ENCODE measurements at places on chromosomes 6 and 20. TPM values are rescaled to one million over a fixed set of nuclear protein-coding genes. Genes with fewer than 3 reads are reported as not detected.

DNA sequence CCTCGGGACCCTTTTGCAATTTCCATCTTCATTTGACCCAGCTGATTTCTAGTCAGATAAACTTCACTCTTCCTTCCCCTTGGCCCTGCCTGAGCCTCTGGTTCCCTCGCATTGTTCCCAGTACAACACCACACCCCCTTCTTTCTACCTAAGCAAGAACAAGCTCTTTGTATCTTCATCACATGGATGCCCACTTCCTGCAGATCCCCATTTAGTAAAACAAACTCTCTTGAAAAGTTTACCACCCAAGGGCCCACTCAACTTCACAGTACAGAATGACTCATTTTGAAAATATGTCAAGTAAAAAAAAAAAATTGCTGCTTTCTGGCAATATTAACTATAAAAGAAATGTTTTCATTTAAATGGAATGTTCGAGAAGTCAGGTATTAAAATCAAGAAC is 5.2 kb downstream of the FAXC start:
- DNase-seq, result no peak

Gene MCHR2
- not detected for total RNA-seq

Gene FILIP1
- 6.5 TPM for total RNA-seq

- DNase-seq, result no peak
These were observed 22.5 kb upstream of the QKI start for GRCh38 chr6:163391985-163392384.

DNA sequence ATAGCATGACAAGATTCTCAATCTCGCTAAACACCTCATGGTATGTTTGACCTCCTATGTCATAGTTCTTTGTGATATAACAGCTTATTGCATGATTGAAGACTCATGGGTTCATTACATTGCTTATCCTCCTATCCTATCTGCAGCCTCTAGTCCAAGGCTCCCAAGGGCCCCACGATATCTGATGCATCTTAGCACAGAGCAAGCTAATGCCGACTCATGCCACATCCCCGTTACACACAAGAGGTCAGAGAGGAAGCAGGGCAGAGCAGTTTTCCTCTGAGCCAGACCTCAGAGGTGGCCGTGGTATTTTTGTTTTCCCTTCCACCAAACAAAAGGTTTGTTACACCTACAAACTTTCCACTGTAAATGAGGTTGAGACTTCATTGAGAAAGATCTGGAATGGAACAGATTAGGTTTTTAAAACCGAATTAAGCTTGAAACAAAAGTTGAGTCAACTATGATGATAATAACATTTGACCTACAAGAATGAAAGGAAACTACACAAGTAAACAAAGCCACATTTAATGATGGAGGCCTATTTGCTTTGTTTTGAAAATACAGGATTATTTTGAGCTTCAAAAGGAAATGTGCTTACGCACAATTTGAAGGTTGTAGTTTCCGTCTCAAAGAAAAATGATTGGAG is 133.9 kb upstream of the MYLIP start:
- no peak for DNase-seq

DNA sequence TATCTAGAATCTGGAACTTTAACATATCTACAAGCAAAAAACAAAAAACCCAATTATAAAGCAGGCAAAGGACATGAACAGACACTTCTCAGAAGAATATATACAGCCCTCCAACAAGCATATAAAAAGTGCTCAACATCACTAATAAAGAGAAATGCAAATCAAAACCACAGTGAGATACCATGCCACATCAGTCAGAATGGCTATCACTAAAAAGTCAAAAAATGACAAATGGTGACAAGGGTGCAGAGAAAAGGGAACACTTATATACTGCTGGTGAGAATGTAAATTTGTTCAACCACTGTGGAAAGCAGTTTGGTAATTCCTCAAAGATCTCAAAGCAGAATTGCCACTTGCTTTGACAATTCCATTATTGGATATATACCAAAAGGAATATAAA is 215.0 kb upstream of the EYS start:
- DNase-seq, result no peak

DNA sequence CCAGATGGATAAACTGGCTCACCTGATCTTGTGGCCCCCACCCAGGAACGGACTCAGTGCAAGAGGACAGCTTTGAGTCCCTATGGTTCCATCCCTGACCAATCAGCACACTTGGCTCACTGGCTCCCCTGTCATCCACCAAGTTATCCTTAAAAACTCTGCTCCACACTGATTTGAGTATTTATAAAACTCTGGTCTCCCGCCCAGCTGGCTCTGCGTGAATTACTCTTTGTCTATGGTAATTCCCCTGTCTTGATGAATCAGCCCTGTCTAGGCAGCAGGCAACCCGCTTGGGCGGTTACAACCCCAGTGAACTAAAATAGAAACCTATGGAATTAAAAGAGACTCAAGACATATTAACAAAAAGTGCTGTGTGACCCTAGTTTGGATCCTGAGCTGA is 38.1 kb upstream of the CD83 start:
- no peak for DNase-seq

DNA sequence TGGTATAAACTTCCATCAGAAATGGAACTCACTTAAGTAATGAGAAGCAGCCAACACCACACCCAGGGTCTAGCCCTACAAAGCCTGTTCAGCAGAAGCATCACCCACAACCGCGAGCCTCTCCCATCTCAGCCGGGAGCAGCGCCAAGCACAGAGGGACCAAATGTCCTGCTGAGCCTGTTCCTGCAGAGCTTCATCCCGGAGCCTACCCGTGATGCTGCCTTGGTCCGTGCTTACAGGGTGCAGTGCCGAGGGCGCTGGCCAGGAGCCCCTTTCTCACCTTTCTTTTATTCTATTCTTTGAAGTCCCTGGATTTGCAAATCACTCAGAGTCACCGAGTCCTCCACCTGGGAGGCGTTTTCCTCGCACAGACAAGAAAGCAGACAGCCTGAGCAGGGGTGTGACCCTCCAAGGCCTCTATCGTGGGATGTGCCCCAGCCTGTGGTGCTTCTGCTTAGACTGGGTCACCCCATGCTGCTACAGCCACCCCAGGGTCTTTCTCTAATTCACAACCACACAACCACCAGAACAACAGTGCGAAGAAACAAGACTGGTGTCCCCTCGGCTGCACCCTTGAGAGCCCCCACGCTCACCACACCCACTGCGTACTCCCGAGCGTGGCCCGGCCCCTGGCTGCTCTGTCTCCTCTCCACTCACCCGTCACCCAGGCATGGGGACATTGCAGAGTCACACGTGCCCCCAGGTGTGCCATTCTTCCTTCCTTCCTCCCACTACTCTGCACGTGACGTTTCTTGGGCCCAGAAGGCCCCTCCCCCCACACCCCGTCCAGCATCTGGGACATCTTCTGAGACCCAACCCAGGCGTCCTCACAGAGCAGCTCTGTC is 92.2 kb upstream of the MPC1 start:
- DNase-seq, result no peak

- DNase-seq, result no peak
These were observed 11.8 kb downstream of the SRC start for GRCh38 chr20:37357481-37358365.

Gene MYB
- total RNA-seq, result 78.0 TPM

Gene PI16
- total RNA-seq, result 2.6 TPM

DNA sequence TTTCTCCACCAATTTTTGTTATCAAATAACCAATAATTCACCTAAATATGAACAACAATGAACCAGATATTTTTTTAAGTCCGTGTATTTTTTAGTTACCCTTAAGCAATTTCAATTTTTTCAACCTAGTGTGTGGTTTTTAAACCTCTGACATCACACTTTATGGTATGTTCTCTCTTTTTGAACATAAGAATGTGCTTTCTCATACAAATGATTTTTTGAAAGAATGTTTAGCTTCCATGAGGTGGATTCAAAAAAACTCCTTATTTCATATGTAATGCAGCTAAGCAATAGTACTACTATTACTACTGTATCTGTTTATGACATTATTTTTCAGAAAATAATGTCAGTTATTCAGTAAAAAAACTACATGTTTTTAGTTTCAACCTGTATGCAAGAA is 19.4 kb upstream of the MEI4 start:
- DNase-seq, result no peak

DNA sequence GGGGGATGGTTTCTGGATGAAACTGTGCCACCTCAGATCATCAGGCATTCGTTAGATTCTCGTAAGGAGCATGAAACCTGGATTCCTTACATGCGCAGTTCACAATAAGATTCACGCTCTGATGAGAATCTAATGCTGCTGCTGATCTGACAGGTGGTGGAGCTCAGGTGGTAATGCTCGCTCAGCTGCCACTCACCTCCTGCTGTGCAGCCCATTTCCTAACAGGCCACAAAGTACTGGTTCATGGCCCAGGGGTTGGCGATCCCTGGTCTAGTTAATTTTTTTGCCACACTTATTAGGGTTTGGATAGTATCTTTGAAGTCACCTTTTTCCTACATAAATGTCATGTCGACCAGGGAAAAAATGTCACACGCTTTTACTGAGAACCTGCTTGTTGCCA is 96.8 kb upstream of the MLIP start:
- no peak for DNase-seq

Gene NCOA6
- 28.9 TPM for total RNA-seq

DNA sequence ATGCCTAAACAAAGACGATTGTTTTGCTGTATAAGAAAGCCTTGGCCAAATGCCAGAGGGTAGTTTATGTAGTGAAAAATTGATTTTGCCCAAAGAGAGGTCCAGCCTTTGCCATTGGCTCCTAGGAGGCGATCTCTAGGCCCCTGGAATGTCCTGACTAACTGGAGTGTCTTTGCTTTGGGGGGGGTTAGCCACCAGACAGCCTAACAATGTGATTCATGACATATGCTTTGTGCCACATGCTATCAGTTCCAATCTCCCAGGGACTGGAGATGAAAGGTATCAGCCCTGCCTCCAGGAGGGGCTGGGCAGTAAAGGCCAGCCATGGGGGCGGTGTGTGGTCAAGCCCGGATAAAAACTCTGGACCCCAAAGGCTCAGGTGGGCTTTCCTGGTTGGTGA is 32.7 kb upstream of the TUBB2A start:
- DNase-seq, result no peak

- DNase-seq, result no peak
These were observed 51.2 kb upstream of the PRND start for GRCh38 chr20:4670469-4670868.

DNA sequence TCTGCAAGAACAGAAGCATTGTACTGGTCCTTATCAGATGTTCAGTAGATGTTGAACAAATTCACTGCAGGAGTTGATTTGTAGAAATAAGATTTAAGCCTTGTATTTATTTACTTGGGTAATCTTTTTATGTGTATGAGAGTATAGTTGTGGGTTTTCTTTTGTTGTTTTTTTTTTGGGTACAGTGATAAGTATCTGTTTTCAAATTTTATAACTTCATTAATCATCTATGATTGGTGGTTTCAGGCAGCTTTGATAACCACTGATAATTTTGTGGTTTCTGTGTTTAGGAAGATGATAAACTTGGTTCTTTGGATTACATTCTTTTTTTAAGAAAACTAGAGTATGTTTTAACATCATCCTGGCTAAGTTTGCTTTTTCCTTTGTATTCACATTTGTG is 2.8 kb downstream of the AFDN start:
- DNase-seq, result no peak

Gene EIF6
- total RNA-seq, result 163 TPM

Gene SLC26A8
- 0.27 TPM for total RNA-seq

GRCh38 chr6:148263010-148263409 is 79.6 kb upstream of the SASH1 start:
- DNase-seq, result no peak

- DNase-seq, result no peak
These were observed 36.3 kb upstream of the GATA5 start for GRCh38 chr20:62511915-62512610.

- no peak for DNase-seq
These were observed 5.2 kb downstream of the DNAH8 start for GRCh38 chr6:38720295-38720694.

Gene MAP7
- 74.3 TPM for total RNA-seq

DNA sequence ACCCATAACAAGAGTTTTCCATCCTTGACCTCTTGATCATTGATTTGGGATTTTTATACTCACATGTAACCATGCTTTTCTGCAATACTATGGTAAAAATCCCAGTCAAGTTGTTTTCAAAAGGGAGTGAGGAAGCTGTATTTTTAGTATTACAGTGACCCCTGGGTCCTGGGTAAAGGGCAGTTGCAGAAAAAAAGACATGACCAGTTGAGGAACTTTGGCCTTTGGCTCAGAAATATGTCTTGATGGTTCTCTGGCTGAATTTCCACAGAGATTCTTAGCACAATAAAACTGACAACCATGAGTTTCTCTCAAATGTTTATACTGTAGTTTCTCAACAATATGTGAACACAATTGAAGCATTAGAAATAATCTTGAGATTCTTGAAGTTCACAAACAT is 28.6 kb upstream of the PRL start:
- DNase-seq, result no peak

- DNase-seq, result no peak
These were observed 156.9 kb downstream of the GPX5 start for GRCh38 chr6:28682542-28682941.

GRCh38 chr20:19833395-19833794 is 75.3 kb downstream of the RIN2 start:
- DNase-seq, result no peak

Gene WFDC5
- total RNA-seq, result not detected

Gene PGC
- not detected for total RNA-seq

DNA sequence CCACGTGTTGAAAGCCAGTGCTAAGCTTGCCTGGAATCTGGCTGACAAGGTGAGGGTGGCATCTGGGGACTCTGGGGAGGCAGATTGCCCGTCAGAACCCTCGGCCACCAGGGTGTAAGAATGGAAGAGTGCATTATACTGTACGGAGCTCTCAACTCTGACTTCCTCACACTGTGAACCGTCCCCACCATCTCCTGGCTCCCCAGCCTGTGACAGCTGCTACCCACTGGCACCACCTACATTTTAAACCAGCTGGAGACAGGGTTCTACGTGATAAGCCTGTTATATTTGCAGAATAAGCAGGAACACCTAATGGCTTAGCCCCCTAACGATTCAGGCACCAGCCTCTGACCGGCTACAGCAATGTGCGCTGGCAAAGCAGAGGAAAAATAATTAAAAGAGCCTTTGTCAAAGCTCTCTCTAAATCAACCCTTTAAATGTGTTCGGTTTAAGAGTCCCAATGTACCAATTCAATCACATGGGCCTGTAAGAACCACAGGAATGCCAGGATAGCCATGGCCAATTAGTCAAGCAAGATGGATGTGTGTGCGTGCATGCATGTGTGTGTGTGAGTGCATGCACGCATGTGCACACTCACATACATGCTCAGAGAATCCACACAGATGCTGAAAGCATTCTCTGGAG is 89.1 kb upstream of the TAB2 start:
- no peak for DNase-seq

DNA sequence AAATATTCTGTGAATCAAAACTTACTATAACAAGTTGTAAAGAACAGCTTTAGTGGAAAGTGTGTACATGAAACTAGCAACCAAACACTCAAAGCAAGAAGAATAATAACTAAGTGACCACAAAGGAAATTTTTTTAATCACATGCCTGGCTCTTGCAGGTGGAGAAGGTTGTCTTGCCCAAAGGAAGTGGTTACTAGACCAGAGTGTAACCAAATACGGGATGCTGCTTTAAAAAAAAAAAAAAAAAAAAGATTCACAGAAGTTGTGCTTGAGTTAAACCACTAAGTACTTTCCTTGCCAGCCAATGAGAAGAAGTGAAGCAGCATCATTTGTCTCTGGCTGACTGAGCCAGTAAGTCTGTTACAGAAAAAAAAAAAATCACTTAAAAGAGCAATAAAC is 19.1 kb upstream of the HLA-DQB1 start:
- DNase-seq, result no peak

Gene TEAD3
- total RNA-seq, result 24.5 TPM

- DNase-seq, result no peak
These were observed 391.6 kb downstream of the ADGRB3 start for GRCh38 chr6:69026715-69027114.
